ENCODE measurements at places on chromosomes 4 and X.

DNA sequence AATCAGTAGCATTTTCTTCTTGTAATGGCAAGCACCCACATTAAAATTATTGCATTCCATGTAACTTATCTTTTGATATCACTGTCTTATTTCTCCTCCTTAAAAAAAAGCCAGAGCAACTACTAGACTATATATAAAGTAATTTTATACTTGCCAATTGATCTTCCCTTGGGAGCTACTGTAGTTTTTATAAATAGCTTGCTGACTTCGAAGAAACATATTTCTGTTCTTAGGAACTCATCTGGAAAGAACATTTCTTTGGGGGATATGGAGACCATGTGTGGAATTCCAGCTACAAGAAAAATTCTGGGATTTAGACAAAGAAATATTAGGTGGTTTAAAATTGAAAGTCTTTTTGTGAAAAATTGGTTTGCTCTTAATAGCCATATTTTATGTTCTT lies 94.9 kb downstream of the BMPR1B start:
- DNase-seq: no peak

- no peak for DNase-seq
These were observed 510.4 kb downstream of the MID1IP1 start for GRCh38 chrX:39311646-39312045.

GRCh38 chrX:24480400-24480865 lies 15.3 kb downstream of the PDK3 start:
- no peak for DNase-seq

DNA sequence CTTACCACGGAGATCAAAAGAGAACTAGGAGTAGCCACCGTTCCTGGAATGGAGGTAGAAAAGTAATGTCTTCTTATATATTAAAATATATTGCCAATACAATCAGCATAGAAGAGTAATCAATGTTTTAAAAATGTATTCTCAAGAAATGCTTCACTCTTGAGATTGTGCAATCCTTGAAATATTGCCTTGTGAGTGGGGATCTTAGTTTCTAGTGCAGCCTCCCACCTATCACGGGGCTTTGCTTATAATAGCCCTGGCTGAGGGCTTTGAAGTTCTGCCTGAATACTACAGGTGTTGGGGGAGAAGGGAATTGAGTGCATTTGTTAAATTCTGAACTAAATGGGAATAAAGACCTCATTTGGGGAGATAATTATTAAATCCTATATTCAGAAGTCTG lies 55.5 kb downstream of the VGLL1 start:
- peak; percentile 4 for DNase-seq

GRCh38 chrX:48835524-48836329 lies at the start of gene PCSK1N:
Gene PCSK1N, minus strand, starts transcription at chrX:48835610. Its CDS starts 78 bp downstream, at chrX:48835532.
- no peak for DNase-seq

GRCh38 chr4:55438314-55438713 lies 42.6 kb downstream of the TMEM165 start:
- no peak for DNase-seq

GRCh38 chr4:85520765-85521749 lies 46.1 kb downstream of the ARHGAP24 start:
- DNase-seq: no peak

GRCh38 chr4:111399623-111400022 lies 745.6 kb upstream of the FAM241A start:
- no peak for DNase-seq

DNA sequence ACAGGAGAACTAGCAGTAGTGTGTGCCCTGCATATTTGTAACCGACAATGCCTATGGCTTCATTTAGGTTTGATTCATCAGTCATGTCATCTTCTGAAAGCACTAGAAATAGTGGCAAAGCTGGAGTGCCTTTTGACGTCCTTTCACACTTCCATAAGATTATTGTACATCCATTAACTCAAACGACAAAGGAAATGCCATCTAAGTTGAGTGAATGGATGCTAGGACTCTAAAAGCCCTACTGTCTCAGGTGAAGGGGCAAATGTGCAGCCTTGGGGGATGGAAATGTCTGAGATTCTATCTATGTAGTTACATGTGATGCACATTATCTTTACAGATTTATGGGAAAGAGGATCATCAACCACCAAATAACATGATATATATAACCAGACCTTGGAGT lies 1473.6 kb downstream of the STIM2 start:
- no peak for DNase-seq

- no peak for DNase-seq
These were observed 24.1 kb upstream of the ARHGAP36 start for GRCh38 chrX:131034063-131034462.

- no peak for DNase-seq
These were observed 162.0 kb downstream of the RNF150 start for GRCh38 chr4:140971077-140971792.
